ENCODE measurements at places on chromosomes 1 and 21.

DNA sequence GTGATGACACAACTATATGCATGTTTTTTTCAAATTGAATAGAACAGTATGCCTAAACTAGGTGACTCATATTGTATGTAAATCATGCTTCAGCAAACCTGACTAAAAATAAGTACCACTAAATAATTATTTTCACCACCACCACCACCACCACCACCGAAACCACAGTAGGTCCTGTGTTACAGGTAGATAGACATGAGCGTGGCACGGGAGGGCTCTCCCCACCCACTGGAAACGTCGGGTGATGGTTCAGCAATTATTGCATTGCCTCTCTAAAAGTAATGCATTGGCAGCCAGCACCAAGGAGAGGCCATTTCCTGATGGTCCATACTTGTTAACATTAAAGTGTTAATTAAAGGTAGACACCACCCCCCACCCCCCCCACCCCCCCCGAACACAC, 297.0 kb upstream of the NCAM2 start:
- DNase-seq: no peak

GRCh38 chr1:6912518-6912917, 127.3 kb downstream of the CAMTA1 start:
- no peak for DNase-seq

DNA sequence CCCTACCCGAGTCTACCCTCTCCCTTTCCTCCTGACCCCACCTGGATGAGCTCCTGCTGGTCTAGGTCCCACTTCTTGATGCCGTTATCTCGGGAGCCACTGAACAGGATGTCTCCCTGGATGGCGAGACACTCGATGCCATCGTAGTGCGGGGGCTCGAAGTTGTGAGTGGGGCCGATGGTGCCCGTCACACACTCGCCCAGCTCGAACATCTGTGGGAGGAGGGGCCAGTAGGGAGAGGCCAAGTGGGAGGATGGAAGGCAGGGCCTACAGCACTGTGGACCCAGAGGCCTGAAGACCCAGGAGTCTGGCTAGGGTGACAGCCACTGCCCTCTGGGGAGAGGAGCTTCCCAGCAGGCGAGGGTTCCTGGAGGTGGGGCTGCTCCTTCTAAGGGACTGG, 48.1 kb downstream of the KIF21B start:
- DNase-seq: no peak

DNA sequence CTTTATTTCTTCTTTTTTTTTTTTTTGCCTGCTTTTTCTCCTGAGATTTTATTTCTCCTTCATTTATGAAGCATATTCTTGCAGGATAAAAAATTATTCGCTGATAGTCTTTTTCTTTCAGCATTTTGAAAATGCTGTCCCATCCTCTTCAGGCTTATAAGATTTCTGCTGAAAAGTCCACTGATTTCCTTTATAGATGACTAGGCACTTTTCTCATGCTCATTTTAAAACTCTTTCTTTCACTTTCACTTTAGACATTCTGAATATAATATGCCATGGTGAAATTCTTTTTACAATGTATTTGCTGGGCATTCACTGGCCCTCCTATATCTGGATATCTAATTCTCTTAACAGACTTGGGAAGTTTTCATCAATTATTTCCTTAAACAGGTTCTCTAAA, 25.5 kb upstream of the GTF2B start:
- no peak for DNase-seq

GRCh38 chr1:229186373-229187056, 84.4 kb upstream of the RAB4A start:
- no peak for DNase-seq

- DNase-seq: no peak
These were observed 5.2 kb downstream of the RGL1 start for GRCh38 chr1:183810121-183810520.

GRCh38 chr1:110870721-110871388, 2.1 kb upstream of the CD53 start:
- DNase-seq: no peak

GRCh38 chr1:9384751-9385245, 92.1 kb downstream of the SPSB1 start:
- DNase-seq: no peak

- no peak for DNase-seq
These were observed 38.1 kb downstream of the TRIM62 start for GRCh38 chr1:33143698-33144097.

GRCh38 chr1:101108111-101108500, 82.5 kb upstream of the DPH5 start:
- DNase-seq: no peak

DNA sequence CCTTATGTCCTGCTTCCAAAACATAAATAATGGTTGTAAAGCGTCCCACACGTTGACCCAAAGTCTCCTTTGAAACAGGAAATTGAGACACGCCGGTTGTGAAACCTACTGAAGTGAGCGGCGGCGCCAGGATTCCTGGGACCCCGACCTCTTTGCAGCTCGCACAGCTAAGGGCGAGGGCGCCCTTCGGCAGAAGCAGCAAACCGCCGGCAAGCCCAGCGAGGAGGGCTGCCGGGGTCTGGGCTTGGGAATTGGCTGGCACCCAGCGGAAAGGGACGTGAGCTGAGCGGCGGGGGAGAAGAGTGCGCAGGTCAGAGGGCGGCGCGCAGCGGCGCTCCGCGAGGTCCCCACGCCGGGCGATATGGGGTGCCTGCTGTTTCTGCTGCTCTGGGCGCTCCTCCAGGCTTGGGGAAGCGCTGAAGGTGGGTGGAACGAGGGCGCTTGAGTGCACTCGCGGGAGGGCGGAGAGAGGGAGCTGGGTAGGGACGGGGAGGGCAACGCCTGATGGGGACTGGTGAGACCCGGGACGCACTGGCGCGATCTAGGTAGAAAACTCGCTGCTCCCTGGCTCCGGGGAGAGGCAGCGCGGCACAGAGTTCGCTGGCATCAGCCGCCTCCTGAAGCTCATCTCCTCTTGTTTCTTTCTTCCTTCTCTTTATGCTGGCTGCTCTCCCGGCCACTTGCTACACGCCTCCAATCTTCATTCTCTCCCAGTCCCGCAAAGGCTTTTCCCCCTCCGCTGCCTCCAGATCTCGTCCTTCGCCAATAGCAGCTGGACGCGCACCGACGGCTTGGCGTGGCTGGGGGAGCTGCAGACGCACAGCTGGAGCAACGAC, at the start of gene CD1D:
Gene CD1D (plus strand): TSS at position 155 of the 836 bp plus-strand sequence. CDS start 207 bp downstream, at position 362.
- DNase-seq: no peak

DNA sequence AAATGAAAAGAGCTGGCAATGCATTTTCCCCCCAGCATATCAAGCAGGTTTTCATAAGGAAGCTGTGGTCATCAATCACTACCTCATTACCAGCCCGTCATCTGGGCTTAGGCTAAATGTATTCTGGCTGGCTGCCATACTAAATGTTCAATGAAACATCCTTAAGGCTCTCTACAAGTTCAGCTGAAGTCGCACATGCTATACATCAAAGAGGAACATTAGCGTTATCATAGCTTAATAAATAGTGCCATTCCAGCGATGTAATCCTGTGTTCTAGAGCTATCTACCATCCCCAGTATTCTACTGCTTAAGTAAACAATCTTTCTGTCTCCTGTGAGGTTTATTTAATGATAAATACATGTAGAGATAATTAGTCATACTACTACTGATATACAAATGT, 288.8 kb downstream of the DPYD start:
- peak; percentile 86 for DNase-seq

- DNase-seq: no peak
These were observed 198.2 kb upstream of the LMO4 start for GRCh38 chr1:87130438-87130837.

DNA sequence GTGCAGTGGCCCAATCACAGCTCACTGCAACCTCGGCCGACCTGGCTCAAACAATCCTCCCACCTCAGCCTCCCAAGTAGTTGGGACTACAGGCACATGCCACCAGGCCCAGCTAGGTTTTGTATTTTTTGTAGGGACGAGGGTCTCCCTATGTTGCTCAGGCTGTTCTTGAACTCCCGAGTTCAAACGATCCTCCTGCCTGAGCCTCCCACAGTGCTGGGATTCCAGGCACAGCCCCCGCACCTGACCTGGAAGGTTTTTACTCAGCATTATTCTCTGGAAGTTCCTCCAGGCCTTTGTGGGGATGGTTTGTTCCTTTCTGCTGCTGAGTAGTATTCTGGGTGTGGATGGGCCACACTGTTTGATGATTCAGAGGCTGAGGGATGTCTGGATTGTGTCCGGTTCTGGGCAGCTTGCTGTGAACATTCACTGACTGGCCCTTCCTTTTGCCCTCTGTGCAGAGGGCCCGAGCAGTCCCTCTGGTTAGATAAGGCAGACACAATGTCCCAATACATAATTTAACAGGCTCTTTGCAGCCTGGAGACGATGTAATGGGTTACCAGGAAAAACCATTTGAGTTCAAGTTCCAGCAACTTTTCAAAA, 6.0 kb upstream of the TRAPPC10 start:
- DNase-seq: no peak

DNA sequence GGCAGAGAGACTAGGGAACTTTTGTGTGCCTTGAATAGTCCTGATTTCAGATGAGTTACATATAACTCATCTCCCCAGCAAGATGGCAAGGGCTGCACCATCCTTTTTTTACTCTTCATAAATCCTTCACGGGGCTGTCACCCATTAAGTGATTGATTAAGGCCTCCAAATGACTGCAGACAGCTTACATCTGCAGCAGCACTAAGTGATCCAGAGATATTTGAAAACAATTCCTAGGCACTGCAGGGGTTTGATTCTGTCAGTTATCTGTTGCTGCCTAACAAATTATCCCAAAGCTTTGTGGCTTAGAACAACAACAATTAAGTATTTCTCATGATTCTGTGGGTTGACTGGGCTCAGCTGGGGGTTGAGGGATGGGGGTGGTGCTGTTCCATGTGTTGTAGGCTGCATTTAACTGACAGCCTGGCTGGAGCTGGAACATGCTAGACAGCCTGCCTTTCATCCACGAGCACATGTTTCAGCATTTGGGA, 19.3 kb downstream of the TEX38 start:
- DNase-seq: no peak

DNA sequence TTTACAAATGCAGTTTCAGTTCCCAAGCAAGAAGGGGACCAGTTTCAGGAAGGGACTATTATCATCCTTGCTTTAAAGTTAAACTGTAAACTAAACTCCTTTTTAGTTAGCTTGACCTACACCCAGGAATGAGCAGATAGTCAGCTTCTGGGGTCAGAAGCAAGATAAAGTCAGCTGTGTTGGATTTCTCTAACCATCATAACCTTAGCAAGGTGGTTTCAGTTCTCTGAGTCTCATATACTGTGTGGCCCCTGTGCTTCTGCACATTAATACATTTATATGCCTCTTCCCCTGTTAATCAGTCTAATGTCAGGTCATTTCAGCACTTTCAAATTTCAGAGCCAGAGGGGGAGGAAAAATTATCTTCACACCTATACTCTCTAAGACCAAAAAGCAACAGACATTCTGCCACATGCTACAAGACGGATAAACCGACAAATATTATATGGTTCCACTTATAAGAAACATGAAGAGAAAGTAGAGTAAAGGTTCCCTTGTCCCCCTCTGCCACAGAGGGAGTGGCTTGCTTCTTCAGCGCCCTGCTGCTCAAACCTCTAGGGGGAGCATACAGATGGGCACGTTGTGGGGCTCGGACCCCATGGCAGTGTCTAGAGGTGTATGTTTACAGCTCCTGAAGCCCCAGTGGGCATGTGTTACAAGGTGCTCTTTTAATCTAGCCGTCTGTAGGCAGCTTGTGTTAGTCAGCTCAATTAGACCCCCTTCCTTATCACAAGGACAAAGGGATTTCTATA, 89.1 kb downstream of the SMYD3 start:
- no peak for DNase-seq

GRCh38 chr1:225602590-225603206, 50.2 kb downstream of the ENAH start:
- DNase-seq: no peak

DNA sequence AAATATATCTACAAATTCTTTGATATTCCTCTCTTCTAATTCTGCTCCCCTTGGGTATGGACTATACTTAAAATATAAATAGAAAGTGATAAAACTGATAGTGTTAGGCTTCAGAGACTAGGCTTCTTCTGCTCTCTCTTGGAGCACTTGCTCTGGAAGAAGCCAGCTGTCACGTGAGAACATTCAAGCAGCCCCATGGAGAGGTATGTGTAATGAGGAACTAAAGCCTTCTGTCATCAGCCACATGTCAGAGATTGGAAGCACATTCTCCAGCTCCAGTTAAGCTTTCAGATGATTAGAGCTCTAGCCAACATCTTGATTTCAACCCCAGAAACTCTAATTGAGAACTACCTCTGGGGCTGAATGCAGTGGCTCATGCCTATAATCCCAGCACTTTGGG, 34.3 kb downstream of the XKR8 start:
- DNase-seq: peak; percentile 43

DNA sequence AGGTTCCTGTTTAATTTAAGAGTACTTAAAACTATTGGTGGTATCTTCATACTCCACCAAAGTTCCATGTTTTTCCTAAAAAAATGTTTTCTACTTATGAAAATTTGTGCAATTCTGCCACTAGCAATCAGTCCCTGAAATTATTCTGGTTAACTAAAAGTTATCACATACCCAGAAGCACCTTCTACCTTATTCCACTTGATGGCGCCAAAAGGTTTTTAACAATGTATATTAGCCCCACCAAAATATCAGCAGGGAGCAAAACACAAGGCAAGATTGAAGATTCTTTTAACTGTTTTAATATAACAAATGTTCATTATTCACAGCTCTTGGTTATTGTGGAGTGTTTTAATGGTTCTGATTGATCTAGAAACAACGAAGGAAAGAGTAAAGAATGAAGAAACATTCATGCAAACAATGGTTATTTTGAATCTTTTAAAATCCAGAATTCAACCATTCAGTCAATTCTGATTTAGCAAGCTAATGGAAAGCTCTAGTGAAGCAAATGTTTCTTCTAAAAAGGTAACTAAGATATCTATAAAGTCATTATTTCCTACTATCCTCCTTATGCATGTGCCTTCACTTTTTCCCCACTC, 67.2 kb downstream of the TTLL7 start:
- DNase-seq: peak; percentile 18

GRCh38 chr1:154846565-154847442, 23.3 kb downstream of the KCNN3 start:
- no peak for DNase-seq

DNA sequence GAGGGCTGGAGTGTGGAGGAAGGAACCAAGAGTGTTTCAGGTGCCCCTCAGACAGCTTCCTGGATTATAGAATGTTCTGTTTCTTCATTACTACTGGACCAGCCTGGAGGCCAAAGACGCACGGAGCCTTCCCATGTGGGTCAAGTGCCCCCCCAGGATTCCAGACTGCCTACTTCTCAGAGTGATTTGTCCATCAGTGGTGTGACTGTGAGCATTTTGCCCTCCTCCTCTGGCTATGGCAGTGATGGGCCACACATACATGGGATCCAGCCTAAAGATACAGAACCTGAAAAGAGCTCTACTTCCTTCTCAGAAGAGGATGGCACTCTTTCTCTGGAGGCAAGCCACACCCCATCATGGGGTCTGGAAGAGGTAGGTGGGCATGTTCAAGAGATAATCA, 64.9 kb downstream of the MACF1 start:
- no peak for DNase-seq

All from NCI-H524 (cell line).